KBM-7 (cell line): ENCODE measurements at places on chromosomes 11 and 22.

DNA sequence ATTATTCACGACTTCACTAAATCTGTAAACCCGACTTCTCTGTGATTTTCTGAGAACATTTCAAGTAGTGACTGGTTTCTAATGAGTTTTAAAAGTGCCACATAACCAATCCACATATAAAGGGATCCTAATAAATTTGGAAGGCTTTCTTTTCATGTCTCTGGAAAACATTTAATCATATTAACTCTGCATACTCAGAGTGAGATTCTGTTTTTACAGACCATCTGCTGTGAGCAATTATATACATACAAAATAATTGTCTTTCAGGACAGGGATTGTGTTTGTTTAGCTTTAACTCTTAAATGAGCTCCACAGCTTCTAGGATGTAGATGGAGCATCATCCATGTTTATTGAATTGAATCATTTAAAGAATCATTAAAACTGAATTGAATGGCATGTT lies 65.1 kb downstream of the PRMT3 start:
- no peak for DNase-seq

DNA sequence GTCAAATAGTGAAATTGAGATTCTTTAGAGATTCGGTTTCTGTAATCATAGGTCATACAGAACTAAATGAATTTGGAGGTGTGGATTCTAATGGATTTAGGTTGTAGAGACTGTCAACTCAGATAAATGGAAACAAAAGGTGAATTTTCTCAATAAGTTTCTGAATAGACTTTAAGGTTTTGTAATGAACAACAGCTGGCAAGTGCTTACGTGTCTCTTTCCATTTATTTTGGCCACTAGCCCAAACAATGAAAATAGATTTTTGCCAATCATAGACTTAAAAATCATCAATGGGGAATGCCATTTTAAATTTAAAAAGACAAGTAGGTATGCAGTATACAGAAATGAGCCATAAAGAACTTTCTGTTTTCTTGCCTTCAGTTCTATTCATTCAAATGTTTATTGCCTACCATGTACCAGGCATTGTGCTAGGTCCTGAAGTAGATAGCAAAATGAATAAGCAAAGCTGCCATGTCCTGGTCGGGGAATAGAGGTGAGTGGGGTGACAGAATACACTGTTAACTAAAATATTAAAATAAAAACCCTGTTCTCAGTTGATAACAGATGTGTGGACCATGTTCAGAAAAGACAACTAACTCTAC lies 16.9 kb upstream of the TMEM135 start:
- DNase-seq: no peak

DNA sequence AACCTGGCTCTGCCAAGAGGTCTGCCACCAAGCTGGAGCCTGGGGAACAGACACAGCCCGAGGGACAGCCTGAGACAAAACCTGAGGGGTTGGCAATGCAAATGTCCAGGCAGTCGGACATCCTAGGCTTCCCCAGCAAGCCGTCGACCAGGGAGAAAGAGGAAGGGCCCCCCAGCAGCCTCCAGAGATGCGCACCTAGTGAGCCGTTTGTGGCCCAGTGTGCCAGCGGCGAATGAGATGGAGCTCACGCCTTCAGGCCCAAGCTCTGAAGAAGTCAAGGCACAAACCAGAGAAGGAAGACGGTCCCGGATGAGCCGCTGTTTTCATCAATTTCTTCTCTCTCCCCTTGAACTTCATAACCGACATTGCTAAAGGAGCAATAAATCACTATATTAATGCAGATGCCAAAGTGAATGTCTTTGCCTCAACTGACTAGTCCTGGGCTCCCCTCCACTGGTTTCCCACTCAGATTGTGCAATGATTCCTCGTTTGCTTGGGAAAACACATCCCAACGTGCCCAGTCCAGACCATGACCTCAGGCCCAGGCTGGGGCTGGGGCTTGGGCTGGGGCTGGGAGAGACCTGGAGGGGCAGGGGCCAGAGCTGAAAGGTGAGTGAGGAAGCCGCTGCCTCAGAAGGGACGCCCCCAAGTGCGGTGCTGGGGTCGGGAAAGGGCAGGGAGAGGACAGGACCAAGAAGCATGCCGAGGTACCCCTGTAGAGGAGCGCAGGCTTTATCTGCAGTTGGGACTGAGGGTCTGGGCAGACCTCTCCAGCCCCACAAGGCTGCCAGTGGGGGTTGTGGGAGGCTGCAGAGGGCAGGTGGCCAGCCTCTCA lies 3.5 kb upstream of the DGCR2 start:
- no peak for DNase-seq

GRCh38 chr11:31795706-31796498 lies 15.2 kb downstream of the PAX6 start:
- no peak for DNase-seq

DNA sequence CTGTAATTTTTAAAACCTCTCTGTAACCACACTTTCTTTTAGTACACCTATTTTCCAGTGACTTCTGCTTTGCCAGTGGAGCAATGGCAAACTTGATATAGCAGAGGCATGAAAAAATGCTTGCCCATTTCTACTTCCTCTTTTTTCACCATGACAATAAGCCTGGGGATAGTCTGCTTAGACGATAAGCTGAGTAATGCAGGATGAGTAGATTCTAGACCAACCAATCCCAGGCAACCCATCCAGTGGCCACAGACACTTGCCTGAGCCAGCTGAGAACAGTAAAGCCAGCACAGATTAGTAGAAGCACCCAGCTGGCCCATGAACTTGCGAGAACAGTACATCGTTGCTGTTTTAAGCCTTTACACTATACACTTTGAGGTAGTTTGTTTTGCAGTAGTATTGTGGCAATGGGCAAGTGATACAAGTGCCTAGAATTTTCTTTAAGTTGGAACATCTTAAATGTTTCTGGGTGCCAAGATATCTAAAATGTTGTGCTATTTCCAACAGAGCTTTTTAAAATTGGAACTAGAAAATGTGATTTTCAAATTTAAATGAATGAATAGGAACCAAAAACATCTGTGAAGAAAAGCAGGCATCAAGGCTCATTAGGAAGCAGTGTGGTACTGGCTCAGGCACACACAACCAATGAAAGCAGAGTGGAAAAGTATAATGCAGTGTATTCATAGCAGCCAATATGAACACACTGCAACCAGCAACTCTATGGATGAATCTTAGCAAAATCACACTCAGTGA lies 37.7 kb downstream of the DDI1 start:
- peak; percentile 95 for DNase-seq
